Renal cortex interstitium (tissue), 15 donors: ENCODE measurements at places on chromosomes 5 and 9. TPM values are rescaled to one million over a fixed set of nuclear protein-coding genes. Genes with fewer than 3 reads are reported as not detected.

Gene ANKRD18B
- polyA plus RNA-seq: 1.7 TPM

- no peak for DNase-seq
Observed at GRCh38 chr9:37921168-37921510, 17.2 kb upstream of the SLC25A51 start.

GRCh38 chr5:11684607-11685006 is 219.6 kb downstream of the CTNND2 start:
- DNase-seq: no peak

Gene LCN15
- 0.16 TPM for polyA plus RNA-seq

- no peak for DNase-seq
Observed at GRCh38 chr9:101005246-101005645, 23.3 kb upstream of the PLPPR1 start.

GRCh38 chr5:129049126-129049799 is 45.3 kb upstream of the ISOC1 start:
- no peak for DNase-seq

Gene NTRK2
- 134 TPM for polyA plus RNA-seq
